Activated CD8-positive, alpha-beta memory T cell treated with anti-CD3 and anti-CD28 coated beads for 4 hours (primary cell): ENCODE measurements at places on chromosomes 4 and X.

- no peak for DNase-seq
Measured at GRCh38 chrX:149567621-149568417, 18.1 kb upstream of the HSFX3 start.

DNA sequence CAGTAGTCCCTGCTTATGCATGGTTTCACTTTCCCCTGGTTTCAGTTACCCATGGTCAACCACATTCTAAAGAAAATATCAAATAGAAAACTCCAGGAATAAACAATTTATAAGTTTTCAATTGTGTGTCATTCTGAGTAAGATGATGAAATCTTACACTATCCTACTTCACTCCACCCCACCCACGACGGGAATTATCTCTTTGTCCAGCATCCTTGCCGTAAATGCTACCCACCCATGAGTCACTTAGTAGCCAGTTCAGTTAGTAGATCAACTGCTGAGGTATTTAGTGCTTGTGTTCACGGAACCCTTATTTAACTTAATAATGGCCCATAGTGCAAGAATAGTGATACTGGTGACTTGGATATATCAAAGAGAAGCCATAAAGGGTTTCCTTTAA, 91.4 kb downstream of the KLHL13 start:
- DNase-seq, result no peak

DNA sequence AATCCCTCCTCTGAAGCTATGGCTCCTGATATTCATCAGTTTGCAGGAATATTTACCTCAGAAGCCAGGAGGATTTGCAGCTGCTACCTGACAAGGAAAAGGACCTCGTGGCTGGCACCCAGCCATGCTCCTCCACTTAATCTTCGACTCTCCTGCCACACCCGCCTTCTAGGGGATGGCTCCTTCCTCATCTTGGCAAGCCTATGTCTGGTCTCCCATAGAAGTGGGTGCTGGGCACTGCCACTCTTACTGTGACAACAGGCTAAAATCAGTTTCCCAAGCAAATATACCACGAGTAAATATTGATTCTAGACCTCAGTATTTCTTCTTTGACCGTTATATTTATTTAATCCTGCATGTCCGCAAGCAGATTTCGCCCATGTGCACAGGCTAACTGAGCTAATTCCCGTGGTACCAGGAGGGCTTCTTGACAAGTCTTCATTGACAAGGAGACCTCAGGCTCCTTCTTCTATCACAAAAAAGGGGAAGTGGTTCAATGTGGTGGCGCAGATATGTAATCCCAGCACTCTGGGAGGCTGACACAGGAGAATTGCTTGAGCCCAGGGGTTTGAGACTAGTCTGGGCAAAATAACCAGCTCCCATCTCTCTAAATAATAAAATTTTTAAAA, 52.6 kb upstream of the DCTD start:
- DNase-seq, result no peak

GRCh38 chrX:41066391-41066790, 18.9 kb upstream of the USP9X start:
- DNase-seq, result no peak

- no peak for DNase-seq
Measured at GRCh38 chr4:184450045-184450444, 24.3 kb downstream of the IRF2 start.

GRCh38 chrX:8971116-8971515, 62.8 kb downstream of the FAM9B start:
- DNase-seq, result no peak

DNA sequence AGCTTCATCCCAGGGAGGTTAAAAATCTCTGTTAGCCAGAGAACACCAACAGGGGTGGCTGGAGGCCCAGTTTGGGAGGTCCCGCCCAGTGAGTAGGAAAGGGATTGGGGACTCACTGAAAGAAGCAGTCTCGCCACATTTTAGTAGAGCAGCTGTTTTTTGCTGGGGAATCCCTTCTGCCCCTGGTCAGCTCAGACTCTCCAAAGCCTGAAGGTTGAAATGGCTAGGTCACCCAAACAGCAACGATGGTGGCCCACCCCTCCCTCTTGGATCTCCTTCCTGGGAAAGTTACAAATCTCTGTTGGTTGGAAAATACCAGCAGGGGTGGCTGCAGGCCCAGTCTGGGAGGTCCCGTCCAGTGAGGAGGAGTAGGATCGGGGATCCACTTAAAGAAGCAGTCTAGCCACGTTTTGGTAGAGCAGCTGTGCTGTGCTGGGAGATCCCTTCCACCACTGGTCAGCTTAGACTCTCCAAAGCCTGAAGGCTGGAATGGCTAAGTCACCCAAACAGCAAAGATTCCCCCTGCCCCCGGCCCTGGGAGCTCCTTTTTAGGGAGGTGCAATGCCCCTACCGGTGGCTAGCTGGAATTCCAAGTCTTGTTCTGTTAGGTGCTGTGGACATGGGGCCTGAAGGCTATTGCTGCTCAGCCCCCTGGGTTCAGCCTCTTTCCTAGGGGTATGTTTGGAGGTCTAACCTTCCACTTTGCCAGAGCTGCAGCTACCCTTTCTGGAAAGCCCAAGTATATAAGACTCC, 40.0 kb upstream of the TEX13A start:
- no peak for DNase-seq

DNA sequence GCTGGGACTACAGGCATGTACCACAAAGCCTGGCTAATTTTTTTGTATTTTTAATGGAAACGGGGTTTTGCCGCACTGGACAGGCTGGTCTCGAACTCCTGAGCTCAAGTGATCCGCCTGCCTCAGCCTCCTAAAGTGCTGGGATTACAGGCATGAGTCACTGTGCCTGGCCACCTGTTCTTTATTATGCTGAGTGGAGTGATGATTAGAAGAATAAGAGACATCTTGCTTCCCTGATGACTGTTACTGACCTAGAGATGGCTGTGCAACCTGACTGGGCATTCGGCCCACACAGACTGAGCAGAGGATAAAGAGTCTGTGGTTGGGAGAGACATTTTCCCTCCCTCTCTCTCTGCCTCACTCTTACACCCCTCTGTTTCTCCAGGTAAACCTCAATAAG, 56.7 kb downstream of the SPINK2 start:
- DNase-seq, result no peak

DNA sequence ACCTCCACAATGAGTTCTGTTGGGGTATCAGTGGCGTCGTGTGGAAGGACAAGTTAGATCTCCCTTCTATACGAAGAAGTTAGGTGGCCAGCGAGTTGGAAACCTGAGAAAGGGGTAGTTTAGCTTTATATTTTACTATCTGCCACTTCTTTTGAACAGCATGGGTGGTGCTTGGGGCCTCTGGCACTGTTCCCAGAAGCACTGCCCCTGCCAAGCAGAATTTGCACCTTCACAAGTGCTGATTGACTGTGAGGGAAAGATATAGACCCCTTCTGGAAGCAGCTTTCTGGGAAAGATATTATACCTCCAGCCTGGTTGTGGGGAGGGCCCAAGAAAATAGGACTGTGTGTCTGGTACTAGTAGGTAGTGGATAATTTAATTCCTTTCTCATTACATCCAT, 246.9 kb downstream of the FBXO8 start:
- no peak for DNase-seq

- DNase-seq, result no peak
Measured at GRCh38 chr4:156596026-156596425, 375.6 kb downstream of the PDGFC start.

DNA sequence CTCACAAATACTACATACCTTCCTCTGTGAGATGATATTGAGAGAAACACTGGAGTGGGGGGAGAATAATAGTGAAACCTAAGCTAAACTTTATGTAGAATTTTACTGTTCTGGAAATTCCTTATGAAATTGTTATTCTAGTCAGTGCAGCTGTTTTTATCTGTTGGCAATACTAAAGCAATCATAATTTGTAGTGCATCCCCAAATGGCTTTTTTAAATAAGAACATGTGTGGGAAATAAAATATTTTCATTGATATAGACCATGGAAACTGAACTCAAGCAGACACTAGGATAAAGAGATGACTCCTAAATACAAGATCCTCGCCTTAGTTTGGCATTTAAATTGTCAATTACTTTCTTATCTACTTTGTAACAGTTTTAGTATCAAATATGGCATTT, 51.1 kb downstream of the SEC24D start:
- DNase-seq, result no peak

- DNase-seq, result no peak
Measured at GRCh38 chrX:50853399-50853798, 39.4 kb upstream of the SHROOM4 start.

DNA sequence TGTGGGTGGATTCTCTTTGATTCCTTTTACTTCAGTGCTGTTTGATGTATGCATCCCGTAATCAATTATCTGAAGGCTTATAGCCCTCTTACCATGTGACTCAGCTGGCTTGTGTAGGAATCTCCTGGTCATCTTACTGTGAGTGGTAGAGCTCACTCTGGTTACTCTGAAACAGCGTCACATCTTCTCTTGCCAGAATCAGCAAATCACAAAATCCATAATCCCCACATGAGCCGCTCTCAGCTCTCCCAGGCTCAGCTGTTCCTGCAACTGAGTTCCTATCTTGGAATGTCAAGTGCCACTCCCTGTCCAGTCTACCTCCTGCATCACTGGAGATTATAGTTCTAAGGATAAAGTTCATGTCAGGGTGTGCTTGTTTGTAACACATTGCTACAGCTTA, 278.0 kb downstream of the FBXO8 start:
- DNase-seq, result no peak

- no peak for DNase-seq
Measured at GRCh38 chr4:101850698-101851097, 60.2 kb downstream of the BANK1 start.

DNA sequence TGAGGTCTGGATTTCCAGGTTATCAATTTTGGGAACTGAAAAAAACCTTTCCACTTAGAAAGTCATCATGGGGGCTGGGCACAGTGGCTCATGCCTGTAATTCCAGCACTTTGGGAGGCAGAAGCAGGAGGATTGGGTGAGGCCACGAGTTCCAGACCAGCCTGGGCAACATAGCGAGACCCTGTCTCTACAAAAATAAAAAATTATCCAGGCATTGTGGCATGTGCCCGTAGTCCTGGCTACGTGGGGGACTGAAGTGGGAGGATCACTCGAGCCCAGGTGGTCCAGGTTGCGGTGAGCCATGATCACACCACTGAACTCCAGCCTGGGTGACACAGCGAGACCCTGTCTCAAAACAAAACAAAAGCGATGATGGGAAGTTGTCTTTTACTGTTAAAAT, 7.9 kb downstream of the TENM3 start:
- no peak for DNase-seq

DNA sequence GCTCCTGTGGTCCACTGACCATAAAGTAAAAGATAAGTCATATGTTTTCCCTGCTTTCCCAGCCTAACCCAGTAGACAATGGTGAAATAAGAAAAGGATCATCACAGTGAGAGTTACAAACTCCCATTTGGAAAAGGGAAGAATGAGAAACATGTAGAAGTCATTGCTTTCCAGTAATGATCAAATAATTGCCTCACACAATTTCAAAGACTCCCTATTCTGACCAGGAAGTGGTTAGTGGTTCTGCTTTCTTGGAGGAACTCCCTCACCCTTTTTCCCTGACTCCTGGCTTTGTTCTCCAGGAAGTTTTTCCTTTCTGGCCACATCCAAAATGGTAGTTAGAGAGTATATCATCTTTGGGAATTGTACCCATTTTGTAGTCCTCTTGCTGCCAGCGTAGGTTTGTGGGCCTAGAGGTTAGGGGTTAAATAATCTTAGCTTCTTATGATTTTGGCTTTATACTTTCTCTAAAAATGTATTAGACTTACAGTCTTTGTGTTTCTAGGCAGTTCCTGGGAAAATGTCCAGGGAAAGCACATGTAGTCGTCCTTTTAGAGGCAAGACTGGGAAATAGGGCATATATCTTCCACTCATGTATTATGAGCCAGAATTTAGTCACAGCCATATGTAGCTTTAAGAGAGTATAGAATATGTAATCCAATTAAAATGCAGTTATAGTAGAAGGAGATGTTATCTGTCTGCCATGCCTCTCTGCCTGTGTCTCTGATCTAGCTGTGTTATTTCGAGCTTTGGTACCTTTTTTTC, 10.5 kb downstream of the VAMP7 start:
- DNase-seq, result no peak

GRCh38 chr4:37388681-37389365, 144.3 kb downstream of the NWD2 start:
- no peak for DNase-seq

DNA sequence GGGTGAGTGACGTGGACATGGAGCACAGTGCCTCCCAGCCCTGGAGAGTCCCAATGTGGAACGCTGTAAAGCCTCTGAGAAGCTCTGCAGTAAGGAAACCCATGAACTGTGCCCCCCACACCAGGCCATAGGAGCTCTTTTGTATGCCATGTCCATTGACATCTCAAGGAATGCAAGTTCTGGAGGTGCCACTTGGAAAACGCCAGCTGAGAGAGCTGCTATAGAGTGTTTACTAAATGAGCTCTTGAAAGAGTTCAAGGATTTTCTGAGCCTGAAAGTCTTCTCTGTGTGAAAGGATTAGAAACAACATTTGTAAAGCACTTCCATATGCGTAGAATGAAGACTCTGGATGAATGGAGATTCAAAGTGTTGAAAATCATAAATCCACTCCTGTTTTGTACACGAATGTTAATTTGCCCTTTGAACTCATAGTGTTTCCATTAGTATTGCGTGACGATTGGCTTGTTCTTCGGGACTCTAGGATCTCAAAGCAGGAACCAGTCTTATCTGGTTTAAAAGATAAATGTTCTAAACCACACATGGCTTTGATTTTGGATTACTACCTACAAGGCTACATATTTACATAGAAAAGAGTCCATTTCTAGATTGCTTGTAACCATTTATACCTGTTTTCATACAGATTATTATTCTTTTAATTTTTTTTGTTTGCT, 41.8 kb upstream of the STOX2 start:
- DNase-seq, result no peak

- DNase-seq, result no peak
Measured at GRCh38 chr4:112279882-112280315, 5.8 kb downstream of the TIFA start.

DNA sequence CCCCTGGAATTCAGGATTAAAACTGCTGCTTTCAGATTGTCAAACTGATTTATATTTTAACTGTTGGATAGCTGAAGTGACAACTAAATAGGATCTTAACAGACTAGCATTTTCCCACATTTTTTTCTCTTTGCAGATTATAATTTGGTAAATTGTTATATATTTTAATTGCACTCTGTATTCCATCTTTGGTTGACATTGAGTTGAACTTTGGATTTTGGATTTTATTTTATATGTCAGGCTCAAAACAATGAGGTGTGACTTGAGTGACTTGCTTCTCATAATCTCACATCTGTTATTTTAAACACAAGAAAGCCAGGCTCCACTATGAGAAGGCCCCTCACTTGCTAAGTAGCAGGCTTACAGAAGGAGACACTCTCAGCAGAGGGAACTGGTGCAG, 38.1 kb downstream of the NAA11 start:
- no peak for DNase-seq

DNA sequence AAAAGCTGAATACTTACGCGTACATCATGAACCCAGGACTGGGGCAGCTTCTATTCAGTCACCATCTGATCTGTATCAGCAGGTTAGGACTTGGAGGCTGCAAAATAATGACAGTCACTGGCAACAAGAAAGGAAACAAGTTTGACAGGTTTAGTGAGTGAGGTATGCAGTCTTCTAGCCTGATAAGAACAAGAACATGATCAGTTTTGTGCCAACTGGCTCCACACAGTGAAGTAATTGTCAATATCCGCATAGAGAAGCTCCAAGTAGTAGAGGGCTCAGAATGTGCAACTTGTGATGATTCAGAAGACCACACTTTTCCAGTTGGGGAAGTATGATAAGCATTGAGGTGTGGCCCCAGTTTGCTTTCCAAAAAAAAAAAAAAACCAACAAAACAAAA, at the start of gene TMPRSS11F:
Gene TMPRSS11F (minus strand): TSS at position 77 of the 400 bp plus-strand sequence. CDS start 49 bp downstream, at position 28.
- DNase-seq, result no peak

GRCh38 chrX:108064001-108064400, 19.1 kb downstream of the VSIG1 start:
- no peak for DNase-seq
